CD14-positive monocyte (primary cell): ENCODE measurements at places on chromosomes 2 and 18.
A peak's percentile ranks its signal among the peaks of the same experiment; 100 is the strongest.

DNA sequence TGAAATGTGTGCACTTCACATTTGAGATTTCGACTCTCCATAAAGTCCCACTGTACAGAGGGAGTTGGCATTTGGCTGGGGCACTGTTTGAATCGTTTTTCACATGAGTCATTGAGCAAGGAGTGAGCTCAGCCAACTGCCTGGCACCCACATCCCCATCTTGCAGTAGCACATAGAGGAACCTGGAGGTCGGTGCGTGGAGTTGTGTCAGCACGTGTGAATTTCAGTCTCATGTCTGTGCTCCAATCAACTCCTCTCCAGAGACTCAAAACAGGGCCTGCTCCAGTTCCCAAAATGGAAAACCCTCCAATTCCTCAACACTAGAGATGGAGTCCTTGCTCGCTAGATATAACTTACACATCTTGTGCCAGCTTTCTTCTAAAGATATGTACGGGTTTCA, 126.8 kb upstream of the CAPN13 start:
- peak; percentile 12 for DNase-seq

- DNase-seq, result peak; percentile 25
Observed at GRCh38 chr2:12719400-12720277, 2.9 kb downstream of the TRIB2 start.

- DNase-seq, result no peak
Observed at GRCh38 chr2:28538134-28538533, 42.3 kb downstream of the PLB1 start.

GRCh38 chr2:24659862-24660261, 133.3 kb downstream of the PTRHD1 start:
- no peak for DNase-seq

DNA sequence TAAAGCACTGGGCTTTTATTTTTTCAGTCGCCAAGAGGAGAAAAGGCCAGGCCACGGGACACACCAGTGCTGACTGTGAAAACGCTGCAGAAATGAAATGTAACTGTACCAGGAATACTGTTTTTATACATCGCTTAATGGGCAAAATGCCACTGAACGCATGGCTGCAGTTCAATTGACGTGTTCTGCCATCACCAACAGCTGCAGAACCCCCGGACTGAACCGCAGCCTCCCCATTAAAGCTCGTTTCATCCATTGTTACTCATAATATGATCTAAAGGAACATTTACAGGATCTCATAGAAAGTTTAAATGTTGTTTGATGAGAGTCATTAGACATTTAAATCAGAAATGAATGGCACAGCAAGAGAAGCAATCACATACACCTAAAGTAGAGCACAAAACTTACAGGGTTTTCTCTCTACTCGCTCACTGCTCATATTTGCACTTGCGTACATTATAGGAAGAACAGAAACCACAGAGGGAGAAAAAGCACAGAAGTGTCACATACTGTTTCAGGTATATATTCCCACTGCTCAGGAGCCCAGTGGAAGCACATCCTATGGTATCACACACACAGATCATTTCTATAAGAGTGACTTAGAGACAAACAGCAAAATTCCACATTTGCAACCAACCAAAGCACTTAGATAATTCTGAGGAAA, 35.3 kb downstream of the TCF4 start:
- no peak for DNase-seq

GRCh38 chr2:126786765-126787164, 111.9 kb upstream of the TEX51 start:
- DNase-seq, result no peak

DNA sequence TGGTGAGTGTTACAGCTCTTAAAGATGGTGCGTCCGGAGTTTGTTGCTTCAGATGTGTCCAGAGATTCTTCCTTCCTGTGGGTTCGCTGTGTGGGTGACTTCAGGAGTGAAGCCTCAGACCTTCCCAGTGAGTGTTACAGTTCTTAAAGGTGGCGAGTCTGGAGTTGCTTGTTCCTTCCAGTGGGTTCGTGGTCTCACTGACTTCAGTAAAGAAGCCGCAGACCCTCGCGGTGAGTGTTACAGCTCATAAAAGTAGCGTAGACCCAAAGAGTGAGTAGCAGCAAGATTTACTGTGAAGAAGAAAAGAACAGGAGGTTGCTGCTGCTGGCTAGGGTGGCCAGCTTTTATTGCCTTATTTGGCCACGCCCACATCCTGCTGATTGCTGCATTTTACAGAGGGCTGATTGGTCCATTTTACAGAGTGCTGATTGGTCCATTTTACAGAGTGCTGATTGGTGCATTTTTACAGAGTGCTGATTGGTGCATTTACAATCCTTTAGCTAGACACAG, 34.0 kb upstream of the SPTBN1 start:
- DNase-seq, result no peak

DNA sequence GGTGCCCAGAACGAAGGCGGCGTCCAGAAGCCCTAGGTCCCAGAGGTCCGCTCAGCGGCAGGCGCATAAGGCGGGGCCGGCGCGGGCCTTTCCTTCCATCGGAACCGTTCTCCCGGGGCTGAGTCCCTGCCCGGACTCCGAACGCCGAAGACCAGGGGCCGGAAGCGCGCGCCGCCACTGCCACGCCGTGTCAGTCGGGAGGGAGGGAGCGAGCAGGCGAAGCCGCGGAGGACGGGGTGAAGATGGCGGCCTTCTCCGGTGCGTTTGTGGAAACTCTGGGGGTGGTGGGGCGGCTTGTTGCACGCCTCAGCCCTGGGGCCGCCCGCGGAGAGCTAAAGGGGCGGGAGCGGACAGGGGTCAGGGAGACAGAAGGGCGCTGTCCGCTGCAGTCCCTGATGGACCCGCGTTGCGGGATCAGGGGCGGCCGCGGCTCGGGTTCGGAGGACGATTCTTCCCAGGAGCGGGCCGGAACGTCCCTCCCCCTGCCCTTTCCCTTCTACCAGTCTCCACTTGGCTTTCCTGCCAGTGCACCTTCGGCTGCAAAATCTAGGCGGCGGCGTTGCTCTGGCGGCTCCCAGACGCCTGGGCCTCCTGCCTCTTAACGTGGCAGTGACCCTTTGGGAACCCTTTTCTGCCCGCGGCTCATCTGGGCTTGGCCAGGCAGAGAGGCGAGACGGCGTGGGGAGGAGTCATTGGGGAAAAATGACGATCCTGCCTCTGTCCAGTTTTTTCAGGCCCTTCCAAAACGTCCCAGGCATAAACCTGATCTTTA, at the start of gene DDX1:
TSS of gene DDX1 (plus strand) at position 177 of the 772 bp plus-strand sequence. CDS start at position 243, 66 bp downstream.
- peak; percentile 80 for DNase-seq

- no peak for DNase-seq
Observed at GRCh38 chr2:78940998-78941397, 84.5 kb upstream of the REG3G start.

DNA sequence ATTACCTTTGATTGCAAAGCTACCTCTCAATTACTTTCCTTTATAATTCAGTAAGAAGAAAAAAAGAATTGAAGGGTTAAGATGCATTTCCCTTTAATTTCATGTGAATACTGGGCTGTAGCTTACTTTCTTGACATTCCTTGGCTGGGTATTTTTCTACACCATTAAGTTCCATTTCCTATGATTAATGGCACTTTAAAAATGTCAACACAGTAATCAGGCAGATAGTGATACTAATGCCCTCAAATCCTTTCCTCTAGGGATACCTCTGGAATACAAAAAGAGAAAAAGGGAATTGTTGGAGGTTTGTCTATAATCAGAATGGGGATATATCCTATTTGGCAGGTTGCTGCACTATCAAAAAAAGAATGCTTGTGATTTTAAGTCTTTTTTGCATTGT, 216.9 kb downstream of the SRBD1 start:
- DNase-seq, result no peak

DNA sequence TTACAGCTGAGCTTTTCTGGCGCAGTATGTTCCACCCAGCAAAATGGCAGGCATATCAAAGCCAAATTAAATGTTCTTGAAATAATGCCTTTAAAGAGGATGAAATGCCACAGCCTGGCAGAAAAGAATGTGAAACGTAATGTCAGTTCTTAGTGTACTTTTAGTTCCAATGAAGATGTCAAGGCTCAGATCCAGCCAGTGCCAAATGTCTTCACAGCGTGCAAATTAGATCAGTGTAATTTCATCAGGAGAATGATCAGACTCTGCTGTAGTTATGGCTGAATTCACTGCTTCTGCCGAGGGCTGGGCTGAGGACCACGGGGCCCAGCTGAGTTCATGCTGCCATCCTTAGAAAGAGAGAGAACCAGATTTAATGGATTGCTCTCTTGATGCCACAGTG, 78.7 kb upstream of the ITGA4 start:
- DNase-seq, result no peak

- no peak for DNase-seq
Observed at GRCh38 chr2:110107092-110108079, 8.2 kb downstream of the MALL start.

DNA sequence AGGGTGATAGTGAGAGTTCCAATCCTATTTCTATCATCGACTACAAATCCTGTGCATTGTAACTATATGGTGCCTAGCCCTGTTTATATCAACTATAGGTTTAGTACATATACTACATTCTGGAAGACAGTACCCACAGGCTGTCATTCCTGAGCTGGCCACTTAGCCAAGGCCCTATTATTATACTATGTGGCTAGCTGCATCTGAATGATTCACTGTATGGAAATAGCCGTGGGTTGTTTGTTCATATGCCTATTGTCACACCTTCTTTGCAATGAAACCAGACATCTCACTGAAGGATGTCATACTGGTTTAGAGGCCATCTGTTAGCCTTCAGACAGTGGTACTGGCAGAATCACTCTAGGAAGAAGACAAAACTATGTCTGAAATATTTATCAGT, 62.3 kb upstream of the FSIP2 start:
- DNase-seq, result no peak

DNA sequence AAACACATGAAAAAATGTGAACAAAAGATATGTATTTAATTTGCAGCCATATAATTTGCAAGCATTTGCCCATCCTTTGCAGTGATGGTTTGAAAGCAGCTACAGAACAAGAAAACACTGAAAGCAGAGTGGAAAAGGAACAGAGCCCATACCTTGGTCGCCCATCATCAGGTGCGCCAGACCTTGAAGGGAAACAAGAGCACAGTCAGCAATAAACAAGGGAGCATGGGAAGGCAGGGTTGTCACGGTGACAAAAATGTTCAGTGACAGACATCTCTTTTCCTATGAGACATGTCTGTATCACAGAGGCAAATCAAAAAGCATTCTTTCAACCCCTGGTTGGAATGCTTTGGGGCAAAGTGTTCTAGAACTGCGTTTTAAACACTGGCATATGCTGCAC, 109.4 kb downstream of the NRXN1 start:
- no peak for DNase-seq

DNA sequence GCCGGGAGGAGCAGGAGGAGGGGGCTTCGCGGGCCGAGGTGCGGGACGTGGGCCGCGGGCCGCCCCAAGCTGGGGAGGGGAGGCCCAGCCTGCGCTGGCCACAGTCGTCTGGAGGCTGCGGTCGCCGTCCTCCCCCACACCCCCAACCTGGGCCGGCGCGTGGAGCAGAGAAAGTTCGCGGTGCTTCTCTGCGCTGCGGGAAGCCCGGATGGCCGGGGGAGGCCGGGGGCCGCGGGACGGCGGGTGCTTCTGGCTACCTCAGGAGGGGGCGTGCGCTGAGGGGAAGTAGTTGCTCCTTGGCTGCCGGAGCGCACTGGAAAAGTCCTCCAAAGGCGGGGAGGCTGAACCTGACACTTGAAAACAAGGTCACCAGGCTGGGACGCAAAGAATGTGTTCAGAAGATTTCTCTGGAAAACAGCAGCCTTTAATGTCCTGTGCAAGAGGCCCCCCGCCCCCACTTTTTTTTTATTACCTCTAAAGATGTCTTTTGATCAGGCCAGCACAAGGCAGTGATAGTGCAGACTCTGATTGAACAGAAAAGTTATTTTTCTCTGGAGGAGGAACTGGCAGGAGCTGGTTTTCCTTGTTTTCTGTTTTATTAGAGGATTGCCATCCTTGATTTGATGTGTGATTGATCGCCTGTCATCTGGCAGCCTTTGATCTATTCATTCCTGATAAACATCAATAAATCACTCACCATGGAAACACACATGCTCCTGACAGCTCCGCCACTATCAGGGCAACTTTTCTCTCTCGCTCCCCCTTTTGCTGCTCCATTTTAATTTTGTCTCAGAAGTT, 1.6 kb downstream of the TSHZ1 start:
- no peak for DNase-seq

DNA sequence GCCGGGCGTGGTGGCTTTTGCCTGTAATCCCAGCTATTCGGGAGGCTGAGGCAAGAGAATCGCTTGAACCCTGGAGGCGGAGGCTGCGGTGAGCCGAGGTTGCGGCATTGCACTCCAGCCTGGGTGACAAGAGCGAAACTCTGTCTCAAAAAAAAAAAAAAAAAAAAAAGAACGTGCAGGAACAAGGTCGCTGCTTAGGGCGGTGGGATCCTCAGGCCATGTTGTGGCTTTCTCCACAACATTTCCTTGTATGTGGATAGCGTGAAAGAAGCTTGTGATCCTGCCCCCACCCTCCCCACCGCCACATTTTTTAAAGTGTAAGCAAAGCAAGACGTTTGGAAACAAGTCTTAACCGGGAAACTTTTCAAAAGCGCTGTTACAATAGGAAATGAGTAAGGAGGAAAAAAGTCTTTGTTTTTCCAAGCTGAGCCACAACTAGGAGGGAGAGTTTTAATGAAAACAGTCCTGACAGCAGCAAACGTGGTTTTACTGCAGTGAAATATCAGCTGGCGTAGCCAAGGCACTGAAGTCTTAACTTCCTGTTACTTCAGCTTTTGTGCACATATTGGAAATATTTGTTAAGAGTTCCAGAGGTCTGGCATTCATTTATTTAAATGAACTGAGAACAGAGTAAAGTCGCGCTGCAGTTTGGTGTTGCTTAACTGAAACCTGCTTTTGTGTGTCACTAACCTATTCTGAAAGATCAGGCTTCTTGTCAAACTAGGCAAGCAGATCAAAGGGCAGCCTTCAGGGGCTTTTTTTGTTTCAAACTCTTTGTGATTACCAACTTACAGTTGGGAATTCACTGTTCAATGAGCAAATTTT, 3.8 kb downstream of the TGIF1 start:
- DNase-seq, result peak; percentile 71

GRCh38 chr2:236603361-236604015, 33.9 kb downstream of the ACKR3 start:
- DNase-seq, result no peak

DNA sequence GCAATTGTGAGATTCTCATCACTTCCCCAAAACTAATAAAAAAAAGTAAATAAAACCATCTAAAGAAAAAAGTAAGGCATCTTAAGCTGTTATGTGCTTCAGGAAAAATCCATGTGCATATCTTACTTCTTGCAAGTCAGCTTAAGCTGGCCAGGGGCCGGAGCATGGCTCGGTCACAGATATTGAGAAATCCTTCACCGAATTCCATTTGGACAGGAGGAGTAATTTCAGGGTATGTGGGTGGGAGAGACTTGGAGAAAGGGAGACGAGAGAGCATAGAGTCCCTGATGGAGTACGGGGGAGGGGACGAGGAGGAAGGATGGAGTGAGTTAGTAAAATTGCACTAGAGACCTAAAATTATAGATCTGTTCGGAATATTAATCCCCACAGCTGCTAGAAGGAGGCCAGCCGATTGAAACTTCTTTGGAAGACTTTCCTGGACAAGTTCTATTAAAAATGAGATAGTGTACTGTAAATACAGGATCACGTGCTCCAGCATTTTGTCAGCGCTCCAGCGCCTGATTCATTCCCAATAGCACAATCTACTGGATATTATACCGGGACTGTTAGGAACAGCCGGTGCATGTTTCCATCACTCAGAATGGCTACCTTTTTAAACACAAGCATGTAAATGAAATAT, 438.5 kb downstream of the ZNF516 start:
- no peak for DNase-seq
